Stimulated activated CD8-positive, alpha-beta memory T cell treated with anti-CD3 and anti-CD28 coated beads, Interleukin-15, amount 100 ng/mL, for 48 hours (primary cell): ENCODE measurements at places on chromosomes 7 and 10.
A peak's percentile ranks its signal among the peaks of the same experiment; 100 is the strongest.

GRCh38 chr7:139776486-139777132, 1.2 kb downstream of the HIPK2 start:
- no peak for DNase-seq

DNA sequence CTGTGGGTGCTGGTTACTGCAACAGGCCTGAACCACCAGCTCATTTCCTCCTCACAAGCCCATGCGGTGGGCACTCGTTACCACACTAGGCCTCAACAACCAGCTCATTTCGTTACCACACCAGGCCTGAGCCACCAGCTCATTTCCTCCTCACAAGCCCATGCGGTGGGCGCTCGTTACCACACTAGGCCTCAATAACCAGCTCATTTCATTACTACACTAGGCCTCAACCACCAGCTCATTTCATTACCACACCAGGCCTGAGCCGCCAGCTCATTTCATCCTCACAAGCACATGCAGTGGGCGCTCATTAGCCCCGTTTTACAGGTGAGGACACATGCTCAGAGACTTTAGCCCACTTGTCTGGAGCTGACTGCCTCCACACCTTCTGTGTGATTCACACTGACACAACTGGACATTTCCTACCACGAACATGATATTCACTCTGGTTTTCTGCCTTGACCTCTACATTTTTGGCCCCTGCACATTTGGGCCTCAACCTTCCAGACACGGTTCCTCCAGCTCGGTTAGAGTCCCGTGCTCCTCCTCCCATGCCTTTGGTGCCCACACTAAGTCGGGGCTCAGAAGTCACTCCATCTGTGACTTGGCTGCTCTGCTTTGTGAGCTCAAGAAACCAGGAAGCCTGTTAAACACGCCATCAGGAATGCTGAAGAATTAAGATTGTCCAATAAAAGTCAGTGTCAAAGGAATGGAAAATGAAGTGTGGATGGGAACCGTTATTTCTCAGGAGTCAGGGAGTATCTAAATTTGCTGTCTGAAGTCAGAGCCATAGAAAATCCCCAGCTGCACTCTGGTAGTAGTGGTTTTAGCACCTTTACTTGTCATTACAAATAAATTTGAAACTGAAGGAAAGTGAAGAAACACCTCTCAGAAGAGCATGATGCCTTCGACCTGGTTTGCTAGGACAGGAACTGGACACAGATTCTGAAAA, 55.8 kb upstream of the LANCL2 start:
- peak; percentile 79 for DNase-seq

GRCh38 chr10:114684084-114684821, 26.2 kb upstream of the ABLIM1 start:
- no peak for DNase-seq

DNA sequence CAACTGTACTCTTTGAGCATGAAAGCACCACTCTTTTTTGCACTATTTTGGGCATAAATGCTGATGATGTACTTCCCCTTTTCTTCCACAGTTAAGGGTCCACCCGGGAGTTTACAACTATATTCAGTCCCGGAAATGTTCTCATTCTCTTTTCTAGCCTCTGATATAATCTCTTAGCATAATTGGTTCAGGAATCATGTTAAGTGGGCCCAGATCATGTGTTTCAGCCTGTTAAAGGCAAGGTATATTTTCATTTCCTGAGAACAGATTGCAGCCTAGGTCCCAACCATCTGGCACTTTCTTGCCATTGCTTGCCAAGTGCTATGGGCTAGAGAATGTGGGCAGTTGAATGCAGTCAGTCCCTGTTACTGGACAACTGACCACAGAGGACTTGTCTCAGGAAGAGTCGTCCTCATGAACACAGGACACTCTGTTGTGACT, 111.4 kb upstream of the GLCCI1 start:
- no peak for DNase-seq

DNA sequence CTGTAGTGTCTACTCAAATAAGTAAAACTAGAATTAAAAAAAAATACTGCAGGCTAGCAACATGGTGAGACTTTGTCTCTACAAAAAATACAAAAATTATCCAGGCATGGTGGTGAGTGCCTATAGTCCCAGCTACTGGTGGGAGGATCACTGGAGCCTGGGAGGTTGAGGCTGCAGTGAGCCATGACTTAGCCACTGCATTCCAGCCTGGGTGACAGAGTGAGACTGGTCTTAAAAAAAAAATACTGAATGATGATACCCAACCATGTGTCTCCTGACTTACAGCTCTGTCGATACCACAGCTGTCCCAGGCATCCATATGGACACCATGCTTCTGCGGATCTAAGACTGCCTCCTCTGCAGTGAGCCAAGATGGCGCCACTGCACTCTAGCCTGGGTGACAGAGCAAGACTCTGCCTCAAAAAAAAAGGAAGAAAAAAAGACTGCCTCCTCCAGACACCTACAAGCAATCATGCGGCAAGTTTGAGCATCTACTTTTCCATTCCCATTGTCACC, 7.9 kb upstream of the FRAT1 start:
- DNase-seq, result no peak

DNA sequence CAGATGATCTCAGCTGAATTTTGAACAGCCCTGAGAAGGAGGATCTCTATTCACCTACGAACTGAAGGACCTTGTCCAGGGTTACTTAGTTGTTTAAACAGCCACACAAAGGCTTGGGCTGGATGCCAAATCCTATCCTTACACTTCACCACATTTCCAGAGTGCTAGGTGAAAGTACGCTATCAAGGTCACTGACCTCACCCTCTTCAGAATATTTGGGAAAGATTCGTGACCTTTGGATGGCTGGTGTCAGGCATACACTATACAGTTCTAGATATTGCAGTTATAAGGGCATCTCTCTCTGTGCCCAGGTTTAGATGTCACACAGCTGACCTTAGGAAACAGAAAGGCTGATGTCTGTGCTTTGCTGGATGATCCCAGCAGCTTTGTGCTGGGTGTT, 61.2 kb upstream of the ABLIM1 start:
- DNase-seq, result no peak

- DNase-seq, result no peak
Observed at GRCh38 chr7:103766660-103767059, 222.8 kb downstream of the RELN start.

DNA sequence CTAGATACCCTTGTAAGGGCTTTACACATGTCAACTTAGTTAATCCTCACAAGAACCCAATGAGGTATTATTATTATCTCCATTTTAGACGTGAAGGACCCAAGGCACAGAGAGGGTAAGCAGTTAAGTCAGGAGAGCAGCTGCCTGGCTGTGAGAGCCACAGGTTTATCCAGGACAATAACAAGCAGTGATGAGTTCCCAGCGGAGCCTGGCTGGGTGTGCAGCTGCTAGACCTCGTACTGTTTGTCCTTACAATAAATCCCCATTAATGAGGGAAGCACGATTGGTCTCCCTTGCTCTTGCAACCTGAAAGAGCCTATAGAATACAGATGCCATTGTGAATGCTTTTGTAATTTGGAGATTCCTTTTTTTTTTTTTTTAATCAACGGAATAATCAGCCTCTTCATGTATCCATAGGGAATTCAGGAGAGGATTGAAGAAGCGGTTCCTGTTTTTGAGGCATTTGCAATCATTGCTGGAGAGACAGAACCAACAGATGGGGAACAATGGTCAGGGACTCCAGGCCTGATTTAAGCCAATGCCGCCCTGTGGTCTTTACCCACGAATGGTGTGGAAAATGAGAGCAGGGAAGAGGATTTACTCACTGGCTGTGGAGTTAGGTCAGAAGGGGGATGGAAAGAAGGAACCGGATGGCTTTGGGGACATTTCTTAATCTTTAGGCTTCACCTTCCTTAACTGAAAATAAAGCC, 12.3 kb upstream of the ASB4 start:
- DNase-seq, result no peak

DNA sequence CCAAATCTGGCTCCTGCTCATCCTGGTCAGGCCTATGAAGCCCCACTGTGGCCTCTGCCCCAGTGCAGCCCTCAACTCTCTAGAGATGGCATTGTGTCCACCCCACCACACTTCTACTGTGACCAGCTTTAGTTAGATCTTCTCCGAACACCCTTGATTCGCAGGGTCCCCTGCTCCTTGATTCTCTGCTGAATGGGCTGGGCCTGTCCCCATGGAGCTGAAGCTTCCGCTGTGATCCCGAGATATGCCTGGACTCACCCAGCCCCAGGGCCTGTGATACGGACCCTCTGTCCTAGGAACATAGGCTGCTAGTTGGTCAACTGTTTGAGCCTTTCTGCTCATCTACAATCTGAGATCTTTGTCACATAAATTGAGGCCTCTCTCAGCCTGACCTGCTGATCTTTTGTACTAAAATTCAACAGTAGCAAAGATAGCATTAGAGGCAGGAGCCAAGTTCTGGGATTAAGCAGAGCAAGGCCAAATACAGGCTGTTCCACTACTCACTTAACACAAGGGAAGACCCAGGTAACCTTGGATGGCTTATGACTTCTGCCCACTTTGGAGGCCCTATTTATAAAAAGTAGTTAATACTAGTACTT, 6.5 kb upstream of the PPIF start:
- DNase-seq, result no peak

DNA sequence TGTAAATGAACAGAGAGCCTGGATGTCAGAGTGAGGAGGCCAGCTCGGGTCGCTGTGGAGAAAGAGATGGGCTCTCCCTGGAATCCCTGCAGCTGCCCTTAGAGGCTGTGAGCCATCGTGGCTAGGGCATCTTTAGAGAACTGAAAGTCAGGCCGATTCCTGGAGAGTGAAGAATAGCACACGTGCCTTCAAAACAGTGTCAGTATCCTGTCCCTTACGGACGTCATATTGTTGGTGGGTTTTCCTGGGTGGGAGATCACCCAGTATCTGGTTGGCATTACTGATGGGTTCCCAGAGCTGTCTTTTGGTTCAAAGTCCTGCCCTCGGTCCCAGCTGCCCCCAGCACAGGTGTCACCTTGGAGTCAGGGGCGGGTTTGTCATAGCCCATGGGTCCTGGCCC, 25.3 kb downstream of the IKZF1 start:
- DNase-seq, result no peak

DNA sequence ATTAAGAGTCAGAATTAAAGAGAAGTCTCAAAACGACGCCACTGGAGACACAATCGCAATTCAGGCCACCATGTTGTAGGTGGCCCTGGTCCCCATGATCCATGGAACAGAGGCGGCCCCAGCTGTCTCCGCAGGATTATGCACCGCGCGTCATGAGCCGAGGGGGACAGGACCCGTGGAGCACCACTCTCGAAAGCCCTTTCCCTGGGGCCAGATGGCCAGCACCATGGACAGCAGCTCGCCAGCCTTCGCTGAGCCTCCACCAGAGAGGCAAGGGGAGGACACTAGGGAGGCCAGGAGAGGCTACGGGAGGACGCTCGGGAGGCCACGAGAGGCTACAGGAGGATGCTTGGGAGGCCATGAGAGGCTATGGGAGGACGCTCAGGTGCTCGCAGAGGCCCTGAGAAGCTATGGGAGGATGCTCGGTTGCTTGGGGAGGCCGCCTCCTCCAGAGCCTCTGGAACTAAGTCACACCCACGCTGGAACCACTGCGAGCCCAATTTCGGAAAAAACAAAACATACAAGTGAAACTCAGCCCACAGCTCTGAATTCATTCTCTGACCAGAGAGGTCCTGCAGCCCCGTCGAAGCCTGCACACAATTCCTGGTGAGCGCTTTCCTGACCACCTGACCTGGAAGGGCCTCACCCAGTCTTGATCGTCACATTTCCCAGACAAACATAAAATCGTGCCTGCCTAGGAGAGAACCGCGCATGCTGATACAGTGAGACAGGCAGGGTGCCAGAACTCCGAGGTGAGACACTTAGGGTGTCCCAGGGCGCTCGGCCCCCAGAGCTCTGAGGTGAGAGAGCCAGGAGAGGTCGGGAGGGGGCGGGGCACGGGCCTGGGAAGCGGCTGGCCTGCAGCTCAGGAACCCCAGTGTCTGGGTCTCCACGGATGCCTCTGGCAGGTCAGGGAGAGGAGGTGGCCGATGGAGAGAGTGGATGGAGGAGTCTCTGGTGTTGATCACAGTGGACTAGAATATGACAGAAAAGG, 224.4 kb downstream of the PTPRN2 start:
- no peak for DNase-seq

- no peak for DNase-seq
Observed at GRCh38 chr7:27615420-27616185, 47.1 kb downstream of the HIBADH start.

DNA sequence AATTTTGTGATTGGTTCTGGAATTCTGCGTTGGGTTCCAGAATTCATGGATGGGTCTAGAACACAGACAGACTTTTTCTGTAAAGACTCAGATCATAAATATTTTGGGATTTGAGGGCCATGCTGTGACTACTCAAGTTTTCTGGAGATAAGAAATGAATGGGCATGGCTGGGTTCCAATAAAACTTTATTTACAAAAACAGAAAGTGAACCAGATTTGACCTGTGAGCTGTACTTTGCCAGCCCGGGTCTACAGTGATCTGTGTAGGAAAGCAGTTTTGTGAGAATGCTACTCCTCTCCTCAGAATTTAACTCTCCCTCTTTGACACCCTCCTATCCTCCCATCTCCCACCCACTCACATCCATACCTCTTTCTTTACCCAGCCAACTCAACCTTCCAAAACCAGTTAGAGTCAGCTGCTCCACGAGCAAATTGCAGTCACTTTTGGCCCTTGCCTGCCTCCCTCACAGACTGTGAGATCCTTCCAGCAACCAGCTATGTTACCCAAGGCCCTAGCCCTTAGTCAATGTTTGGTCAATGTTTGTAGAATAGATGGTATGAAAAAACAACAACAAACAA, 312.8 kb upstream of the ZMIZ1 start:
- no peak for DNase-seq

DNA sequence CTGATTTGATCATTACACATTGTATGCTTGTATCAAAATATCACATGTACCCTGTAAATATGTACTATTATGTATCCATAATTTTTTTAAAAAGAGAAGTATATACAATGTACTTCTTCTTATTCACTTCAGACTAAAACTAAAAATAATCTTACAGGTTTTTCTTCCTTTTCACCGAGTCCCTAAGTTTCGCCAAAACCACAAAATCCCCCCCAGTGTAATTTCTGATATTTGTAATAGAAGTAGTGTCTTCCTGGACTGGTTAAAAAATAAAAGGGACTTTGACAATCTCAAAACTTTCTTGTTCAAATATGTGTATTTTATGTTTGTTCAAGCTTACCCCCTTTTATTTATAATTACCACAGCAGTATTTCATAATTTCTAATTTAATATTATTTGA, 23.9 kb downstream of the EPC1 start:
- DNase-seq, result no peak

DNA sequence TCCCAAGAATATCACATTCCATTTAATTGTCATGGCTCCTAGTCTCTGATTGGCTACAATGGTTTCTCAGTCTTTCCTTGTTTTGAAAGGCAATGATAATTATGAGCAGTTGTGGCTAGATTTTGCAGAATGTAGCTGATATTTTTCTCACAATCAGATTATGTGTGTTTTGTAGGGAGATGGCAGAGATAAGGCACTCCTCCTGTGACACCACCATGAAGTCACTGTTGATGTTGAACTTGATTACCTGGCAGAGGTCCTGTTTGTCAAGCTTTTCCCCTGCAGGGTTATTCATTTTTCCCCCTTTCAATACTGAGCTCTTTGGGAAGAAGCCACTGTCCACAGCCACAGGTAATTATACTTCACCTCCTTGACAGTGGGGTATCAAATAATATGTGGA, 602.9 kb upstream of the PFKP start:
- DNase-seq, result no peak

- DNase-seq, result no peak
Observed at GRCh38 chr10:103280031-103280430, 3.1 kb downstream of the INA start.

- DNase-seq, result no peak
Observed at GRCh38 chr7:94182721-94183120, 178.6 kb upstream of the BET1 start.

- no peak for DNase-seq
Observed at GRCh38 chr10:70930263-70931000, 42.1 kb upstream of the PCBD1 start.
